Stimulated activated CD4-positive, alpha-beta T cell treated with anti-CD3 and anti-CD28 coated beads, Interleukin-1b, Interleukin-23, amount 100 ng/mL, for 48 hours (primary cell): ENCODE measurements at places on chromosomes 16 and 17.
A peak's percentile ranks its signal among the peaks of the same experiment; 100 is the strongest.

GRCh38 chr16:81567987-81568748 lies 123.6 kb downstream of the CMIP start:
- DNase-seq, result peak; percentile 77

- DNase-seq, result no peak
Measured at GRCh38 chr16:73054813-73055482, 7.0 kb upstream of the ZFHX3 start.

DNA sequence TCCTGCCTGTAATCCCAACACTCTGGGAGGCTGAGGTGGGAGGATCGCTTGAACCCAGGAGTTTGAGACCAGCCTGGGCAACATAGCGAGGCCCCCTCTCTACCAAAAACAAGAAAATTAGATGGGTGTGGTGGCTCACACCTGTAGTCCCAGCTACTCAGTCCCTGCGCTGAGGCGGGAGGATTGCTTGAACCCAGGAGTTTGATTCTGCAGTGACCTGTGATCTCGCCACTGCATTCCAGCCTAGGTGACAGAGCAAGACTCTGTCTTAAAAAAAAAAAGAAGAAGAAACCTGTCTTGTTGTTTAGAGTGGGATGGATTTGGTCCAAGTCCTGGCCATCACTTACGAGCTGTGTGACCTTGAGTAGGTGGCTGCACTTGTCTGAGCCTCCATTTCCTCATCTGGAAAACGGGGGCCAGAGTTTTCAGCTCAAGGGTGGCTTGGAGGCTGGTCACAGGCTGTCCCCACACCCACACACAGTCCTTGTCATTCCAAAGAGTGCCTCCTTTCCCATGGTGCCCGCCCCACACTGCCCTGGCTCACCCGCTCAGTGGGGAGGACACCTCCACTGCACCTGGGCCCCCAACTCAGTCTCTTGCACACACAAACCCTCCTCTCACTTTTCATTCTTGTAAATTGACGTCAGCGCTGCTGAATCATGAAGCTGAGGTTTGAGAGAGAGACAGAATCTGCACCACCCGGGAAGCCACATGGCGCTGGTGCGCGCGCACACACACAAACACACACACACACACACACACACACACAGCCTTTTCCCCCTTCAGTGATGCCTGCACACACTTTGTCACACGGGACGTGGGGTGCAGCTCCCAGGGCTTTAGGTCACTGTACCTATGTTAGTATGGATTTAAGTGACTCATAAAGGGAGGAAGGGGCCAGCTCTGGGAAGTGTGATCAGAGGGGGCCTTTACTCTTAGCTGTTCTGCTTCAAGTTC lies 4.2 kb downstream of the SOCS1 start:
- peak; percentile 90 for DNase-seq

- DNase-seq, result no peak
Measured at GRCh38 chr17:72572604-72573491, 452.0 kb downstream of the SOX9 start.
